ENCODE measurements at places on chromosomes 5 and 9.

DNA sequence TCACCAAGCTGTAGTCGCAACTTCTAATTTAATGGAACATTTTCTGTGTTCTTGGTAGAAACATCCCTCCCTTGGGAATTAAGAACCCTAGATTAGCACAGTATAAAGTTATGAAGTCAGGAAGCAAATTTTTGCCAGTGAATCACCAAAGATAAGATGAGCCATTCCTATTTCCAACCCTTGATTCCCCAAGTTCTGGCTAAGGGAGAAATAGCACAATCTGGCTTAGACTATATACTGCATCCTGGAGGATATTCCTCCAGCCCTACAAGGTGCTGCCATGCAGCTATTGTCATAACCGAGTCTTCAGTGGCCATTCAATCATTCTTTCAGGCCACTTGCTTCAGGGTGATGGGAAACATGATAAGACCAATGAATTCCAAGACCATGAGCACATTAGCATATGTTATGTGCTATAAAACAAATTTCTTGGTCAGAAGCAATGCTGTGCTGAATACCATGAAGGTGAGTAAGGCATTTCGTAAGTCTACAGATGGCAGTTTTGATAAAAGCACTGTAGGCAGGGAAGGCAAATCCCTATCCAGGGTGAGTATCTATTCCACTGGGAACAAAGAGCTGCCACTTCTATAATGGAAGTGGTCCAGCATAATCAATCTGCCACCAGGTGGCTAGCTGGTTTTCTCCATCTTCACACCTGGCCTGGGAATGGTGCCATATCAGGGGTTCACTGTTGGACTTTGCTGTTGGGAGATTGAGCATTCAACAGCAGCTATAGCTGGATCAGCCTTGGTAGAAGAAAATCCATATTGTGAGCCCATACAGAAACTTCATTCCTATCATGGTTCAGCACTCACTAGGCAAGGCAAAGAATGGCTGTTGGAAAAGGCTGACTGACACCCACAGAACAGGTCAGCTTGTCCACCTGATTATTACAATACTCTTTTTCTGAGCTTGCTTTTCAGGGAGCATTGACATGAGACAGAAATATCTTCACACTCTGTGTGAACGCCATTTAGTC is 19.6 kb upstream of the ARL15 start:
- DNase-seq = no peak

DNA sequence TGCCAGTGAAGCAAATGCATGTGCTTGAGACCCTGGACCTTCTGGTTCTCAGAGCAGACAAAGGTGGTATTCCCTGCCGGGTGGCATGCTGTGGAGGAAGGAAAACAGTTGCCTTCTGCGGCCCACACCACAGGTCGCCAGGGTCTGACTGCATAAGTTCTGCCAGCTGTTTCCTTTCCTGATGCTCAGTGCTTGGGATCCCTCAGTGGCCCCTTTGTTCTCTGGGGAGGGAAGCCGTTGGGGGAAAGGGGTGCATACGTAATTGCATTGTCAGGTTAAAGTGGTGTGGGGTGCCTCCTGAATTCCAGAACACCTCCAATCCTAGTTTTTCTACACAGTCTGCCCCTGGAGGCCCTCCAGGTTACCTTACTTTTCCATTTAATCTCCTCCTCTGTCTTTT is 43.1 kb upstream of the SLC2A8 start:
- no peak for DNase-seq

- DNase-seq = no peak
Observed at GRCh38 chr9:98132806-98133631, 14.0 kb upstream of the TRIM14 start.

DNA sequence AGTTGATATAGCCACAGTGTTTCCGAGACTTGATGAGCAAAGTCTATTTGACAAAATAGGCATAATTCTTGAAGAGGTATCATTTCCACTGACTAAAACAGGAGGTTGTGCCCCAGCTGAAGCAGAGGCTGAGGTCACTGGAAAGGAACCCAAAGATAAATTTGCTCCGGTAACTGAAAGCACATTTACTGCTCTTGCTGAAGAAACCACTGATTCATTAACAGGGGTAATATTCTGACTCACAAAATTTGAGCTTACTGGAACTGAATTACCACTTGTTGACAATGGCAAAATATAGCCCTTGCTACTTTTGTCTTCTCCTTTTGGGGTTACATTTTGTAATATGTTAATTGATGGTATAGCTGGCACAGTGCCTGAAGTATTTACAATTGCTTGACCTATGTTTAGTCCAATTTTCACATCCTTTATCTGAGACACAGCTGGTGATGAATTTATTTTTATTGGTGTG is 30.2 kb downstream of the MLANA start:
- no peak for DNase-seq

- no peak for DNase-seq
Observed at GRCh38 chr9:69178583-69179011, 4.5 kb downstream of the TJP2 start.

DNA sequence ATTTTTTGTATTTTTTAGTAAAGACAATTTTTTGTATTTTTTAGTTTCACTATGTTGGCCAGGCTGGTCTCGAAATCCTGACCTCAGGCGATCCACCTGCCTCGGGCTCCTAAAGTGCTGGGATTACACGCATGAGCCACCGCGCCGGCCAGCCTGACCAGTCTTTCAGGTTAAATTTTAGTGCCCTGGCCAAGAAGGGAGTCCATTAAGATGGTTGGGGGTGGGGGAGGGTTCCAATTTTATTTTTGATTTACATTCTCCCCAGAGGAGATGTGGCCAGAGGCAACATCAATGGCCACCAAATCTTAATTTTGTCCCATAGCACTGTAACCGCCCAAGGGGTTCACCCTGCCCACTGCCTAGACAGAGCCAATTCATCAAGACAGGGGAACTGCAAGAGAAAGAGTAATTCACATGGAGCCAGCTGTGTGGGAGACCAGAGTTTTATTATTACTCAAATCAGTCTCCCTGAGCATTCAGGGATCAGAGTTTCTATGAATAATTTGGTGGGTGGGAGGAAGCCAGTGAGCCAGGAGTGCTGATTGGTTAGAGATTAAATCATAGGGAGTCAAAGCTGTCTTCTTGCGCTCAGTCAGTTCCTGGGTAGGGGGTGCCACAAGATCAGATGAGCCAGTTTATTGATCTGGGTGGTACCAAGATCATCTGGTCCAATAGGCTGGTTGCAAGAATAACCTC is 24.7 kb downstream of the TBCA start:
- no peak for DNase-seq

- no peak for DNase-seq
Observed at GRCh38 chr9:86754581-86755560, 192.4 kb downstream of the GAS1 start.

DNA sequence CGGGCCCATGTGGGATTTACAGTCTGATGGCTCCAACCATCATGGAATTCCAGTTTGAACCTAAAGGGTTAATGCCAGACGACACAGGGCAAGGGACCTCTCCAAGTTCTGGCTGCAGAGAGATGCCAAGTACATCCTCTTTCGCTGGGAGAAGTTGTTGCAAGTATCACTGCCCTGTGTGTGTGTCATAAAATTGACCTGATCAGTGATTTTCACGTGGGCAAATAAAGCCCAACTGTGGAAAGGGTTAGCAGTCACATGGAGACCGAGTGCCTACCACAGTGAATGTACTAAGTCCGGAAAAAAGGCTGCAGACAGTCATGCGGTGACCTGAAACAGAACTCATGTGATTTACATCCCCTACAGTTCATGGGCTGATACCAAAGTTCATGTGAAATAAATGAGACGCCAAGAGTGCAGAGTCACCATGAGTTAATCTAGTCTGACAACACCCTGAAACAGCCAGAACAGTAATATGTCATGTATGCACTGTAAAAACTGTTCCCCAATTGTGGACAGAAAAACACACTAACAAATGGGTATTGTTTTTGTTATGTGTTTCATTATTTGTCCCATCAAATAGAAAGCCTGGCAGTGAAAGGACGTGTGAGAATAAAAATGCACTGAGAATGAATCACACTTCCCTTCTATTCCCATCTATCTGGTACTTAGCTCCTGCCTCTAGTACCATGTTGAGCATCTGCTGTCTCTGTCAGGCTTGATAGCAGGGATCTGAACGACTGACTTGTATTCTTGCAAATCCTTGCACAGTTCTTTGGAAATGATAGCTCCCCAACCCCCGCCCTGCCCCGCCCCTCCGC is 115.7 kb downstream of the SUSD1 start:
- peak; percentile 26 for DNase-seq

- no peak for DNase-seq
Observed at GRCh38 chr9:135611875-135612209, 27.5 kb downstream of the GLT6D1 start.

DNA sequence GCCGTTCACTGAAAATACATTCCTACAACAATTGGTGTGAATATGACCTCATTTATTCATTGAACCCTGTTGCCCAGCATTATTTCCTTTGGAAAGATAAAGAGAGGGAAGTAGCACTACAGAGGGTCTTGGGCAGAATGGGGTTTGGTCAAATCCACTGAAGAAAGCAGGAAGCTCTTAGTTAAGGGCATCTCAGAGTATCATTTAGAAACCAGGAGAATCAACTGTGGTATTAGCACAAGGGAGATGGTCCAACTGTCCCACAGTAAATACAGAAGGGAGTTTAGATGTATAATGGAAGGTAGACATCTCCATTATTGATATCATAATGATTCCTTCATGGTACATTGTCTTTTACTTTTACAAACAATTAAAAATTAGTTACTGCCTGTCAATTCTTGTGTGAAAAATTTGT is 47.1 kb downstream of the LIX1 start:
- no peak for DNase-seq

DNA sequence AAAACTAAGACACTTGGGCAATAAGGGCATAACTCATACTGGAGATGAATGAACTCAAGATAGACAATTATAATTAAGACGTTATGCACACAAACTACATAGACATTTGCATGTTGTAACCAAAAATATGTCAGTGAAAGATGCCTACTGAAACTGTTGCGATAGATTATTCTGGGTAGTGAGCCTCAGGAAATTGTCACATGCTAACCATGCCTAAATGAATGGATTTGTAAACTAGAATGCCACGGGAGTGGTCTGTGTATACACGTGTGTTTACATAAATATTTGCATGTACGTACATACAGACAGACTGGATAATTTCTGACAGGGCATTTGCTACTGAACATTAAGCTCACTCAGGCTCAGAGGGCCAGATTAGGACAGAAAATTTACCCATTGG is 1.2 kb downstream of the NIPSNAP3B start:
- no peak for DNase-seq

DNA sequence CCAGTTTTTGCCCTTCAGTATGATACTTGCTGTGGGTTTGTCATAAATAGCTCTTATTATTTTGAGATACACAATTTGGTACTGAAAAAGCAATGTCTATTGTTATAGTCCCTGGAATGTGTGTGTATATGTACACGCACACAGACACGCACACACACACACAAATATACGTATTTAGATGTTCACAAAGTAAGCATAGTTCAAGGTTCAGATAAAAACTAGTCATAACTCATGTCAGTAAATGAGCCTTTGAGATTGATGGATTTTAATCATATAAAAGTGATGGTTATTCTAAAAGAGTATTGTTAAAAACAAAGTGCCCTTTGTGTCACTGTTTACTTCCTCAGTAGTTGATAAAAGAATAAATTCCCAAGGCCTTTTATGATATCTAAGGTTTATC is 147.3 kb downstream of the PARP8 start:
- no peak for DNase-seq

DNA sequence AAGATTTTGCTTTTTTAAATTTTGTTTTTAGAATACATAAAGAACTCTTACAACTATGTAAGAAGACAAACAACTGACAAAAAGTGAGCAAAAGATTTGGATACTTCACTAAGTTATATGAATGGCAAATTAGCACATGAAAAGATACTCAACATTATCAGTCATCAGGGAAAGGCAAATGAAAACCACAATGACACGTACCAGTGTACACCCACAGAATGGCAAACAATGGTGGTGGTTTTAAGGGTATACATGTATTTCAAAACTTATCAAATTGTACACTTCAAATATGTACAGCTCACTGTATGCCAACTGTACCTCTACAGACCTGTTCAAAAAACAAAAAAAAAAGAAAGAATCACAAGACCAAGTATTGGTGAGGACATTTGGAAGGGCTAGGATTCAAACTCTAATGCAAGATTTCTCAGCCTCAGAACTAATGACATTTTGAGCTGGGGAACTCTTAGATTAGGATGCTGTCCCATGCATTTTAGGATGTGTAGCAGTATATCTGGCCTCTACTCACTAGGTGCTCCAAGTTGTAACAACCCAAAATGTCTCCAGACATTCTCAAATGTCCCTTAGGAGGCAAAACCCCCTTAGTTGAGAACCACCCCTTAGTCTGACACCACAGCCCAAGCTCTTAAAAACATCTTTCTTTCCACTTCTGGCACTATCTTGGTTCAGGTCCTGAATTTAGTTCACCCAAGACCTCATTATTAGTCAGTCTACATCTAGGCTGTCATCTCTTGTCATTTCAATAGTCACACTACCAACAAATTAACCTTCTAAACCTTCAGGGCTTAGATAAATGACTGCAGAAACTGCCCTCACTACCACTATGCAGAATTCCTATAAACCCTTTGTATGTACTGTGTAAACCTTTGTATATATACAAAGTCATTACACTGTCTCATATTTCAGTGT is 9.7 kb downstream of the SCAI start:
- DNase-seq = no peak

GRCh38 chr9:20292002-20292401 is 330.3 kb downstream of the MLLT3 start:
- no peak for DNase-seq

GRCh38 chr5:166074582-166075481 is 2216.6 kb upstream of the WWC1 start:
- DNase-seq = no peak

- no peak for DNase-seq
Observed at GRCh38 chr9:116951588-116952435, 264.7 kb downstream of the TRIM32 start.

- peak; percentile 50 for DNase-seq
Observed at GRCh38 chr5:124697933-124698591, 48.4 kb downstream of the ZNF608 start.

DNA sequence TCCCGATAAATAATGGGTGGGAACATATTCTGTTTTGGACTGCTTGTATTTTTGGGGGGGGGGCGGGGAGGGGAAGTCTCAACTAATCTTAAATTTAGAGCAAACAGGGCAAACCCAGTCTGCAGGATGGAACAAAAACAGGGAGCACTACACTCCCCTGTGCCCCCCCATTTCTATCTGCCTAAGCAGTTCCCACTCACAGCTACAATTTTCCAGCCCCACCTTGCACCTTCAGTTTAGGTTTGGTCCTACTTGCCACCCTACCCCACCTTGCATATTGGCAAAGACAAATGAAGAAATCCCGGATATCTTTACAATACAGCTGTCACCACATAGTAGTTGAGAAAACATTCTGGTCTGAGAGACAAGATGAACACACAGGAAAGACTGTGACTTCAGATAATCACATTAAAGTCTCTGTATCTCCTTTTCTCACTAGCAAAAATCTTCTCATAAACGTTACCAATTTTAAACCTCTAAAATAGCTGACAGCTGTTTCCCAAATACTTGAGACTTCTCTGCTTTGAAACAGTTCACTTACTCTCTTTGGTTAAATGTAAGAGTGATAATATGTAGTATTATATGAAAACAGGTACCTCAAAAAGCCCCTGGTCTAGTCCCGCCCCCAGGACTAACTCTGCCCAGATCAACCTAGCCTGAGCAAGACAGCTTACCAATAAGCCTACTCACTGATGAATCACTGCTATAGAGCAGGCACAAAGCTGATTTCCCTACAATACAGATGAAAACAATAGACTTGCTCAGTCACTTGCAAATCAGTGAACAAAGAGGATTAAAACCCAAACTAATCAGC is 5.2 kb upstream of the RAPGEF6 start:
- DNase-seq = no peak

- DNase-seq = no peak
Observed at GRCh38 chr9:79006546-79006945, 565.2 kb upstream of the TLE4 start.
